ENCODE measurements at places on chromosomes 7 and 10.

GRCh38 chr7:16655394-16655793, 9.4 kb downstream of the BZW2 start:
- DNase-seq = no peak

- DNase-seq = no peak
Observed at GRCh38 chr7:85426487-85426960, 239.7 kb upstream of the SEMA3D start.

DNA sequence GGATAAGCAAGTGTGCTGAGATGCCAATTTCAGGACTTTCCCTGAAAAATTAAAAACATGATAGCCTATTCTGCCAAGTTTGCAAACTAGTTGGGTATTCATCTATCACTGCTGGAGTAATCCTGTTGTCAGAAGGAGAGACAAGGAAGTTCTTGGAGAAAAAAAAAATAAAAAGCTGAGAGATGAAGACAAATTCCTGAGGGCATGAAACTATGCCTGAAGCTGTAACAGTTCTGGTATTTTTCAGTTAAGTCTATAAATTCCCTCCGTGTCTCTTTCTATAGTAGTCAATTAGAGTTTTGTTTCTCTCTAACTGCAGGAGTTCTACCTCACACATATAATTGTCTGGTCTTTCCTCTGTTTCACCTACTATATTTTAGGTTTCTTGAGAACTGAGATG, 95.7 kb downstream of the DGKB start:
- no peak for DNase-seq

DNA sequence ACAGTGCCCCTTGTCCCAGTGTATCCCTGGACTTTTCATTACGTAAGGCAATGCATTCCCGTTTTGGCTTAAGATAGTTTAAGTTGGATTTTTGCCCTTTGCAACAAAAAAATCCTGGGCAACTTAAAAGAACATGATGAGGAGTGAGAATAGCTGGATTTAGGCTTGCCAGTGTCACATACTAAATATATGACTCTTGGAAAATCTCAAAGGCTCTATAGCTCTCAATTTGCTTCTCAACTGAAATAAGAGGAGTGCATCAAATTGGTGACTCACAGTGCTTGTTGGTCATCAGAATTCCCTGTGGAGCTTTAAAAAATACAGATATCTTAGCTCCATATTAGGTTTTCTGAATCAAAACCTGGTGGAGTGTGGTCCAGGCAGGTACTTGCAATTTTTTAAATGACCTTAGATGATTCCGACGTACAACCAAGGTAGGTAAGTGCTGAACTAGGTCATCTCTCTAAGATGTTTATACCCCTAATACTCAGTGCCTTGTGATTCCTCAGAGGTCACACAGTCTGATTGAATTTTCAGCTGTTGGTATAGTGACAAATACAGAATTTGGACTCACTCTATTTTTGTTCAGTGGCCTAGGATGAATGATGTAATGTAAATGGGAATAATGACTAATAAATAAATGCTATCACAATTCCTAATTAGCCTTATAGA, 33.9 kb upstream of the ORC5 start:
- DNase-seq = no peak

DNA sequence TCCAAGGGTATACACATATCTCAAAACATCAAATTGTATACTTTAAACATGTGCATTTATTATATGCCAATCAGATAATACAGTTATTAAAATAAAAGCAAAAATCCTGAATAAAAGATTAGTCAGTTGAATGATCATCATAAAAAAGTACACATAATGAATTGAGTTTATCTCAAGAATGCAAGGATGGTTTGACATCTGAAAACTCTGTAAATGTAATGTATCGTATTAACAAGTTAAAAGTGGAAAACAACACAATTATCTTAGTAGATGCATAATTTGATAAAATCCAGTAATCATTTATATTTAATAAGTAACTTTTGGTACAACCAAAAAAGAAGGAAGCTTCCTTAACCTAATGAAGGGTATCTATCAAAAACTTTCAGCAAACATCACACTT, 86.6 kb downstream of the COL28A1 start:
- DNase-seq = no peak

DNA sequence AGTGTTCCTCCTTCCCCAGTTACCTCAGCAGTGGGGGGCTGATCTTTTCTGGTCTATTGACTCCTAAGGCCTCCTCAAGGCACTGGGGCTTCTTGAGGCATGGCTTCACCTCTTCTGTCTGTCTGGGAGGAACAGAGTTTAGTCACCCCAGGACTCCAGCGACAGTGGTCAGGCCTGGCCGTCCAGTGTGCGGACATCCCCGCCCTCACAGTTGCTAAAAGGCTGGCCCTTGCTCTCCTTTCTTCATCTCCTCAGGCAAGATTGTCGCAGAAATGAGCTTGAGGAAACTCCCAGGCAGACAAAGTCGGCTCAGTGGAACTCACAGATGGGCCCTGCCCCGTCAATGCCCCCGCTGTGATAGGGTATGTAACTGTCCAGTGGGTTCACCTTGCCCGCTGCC, 7.0 kb upstream of the FFAR4 start:
- no peak for DNase-seq

GRCh38 chr10:18204039-18204835, 64.0 kb downstream of the CACNB2 start:
- DNase-seq = no peak

DNA sequence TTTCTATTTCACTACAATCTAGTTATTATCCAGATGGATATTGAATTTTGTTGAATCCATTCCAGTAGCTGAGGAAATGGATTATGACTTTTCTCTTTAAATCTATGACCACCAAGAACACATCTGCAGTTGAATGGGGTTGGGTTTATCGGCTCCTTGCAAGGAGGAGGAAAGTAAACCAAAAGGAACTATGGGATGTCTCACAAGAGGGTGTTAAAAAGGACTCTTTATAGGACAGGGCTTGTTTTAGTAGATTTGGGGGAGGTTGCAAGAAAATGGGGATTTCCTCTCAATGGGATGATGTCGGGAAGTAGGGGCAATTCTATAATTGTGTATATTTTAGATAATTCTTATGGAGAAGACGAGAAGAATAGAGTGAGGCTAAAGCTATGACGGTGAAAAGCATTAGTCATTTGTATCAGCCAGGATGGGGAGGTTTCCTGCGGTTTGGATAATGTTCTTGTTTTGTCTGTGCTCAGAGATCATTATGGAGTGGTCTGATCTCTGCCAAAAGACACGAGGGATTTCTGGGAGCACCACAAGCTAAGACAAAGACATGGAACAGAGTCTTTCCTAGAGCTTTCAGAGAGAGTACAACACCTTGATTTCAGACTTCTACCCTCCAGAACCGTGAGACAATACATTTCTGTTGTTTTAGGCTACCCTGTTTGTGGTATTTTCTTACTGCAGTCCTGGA, 5.3 kb upstream of the LRRC61 start:
- no peak for DNase-seq

GRCh38 chr10:112375721-112376395, 1.9 kb downstream of the ACSL5 start:
- peak; percentile 16 for DNase-seq

DNA sequence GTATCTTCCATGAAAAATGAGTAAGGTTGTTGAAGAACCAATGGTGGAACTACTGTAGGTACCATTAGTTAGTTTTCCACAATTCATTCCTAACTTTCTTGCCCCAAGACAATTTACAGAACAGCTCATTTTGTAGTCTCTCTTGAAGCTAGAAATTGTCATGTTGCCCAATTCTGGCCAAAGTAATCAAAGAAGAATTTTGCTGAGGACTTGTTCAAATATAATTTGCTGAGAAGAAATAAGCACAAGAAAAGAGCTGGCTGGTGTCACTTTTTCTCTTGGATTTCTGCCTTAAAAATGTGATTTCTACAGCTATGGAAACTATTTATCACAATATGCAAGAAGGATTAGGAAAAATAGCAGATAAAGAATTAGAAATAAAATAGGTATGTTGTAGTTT, 199.2 kb upstream of the SEMA3A start:
- no peak for DNase-seq

DNA sequence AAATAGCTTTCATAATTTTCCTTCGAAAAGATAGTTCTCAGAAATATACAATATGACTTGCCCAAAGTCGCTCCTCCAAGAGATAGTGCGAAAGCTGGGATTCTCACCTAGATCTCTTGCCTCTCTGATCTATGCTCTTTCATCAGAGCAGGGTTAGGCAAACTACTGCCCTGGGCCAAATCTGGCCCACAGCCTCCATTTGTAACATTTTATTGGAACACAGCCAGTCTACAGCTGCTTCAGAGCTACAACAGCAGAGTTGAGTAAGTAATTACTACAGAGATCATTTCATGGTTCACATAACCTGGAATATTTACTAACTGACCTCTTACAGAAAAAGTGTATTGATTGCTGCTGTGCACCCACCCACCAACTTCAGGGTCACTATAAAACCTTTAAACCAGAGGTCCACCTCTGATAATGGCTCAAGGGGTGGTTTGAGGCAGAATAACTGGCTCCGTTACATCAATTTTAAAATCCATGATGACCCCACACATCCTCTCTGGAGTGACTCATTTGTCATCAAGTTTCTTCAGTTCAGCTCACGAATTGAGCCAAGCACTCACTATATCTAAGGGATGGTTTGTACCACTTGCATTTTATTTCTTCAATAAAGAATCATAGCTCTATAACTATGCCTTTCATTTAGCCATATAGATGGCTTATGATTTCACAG, 1019.0 kb downstream of the XPNPEP1 start:
- no peak for DNase-seq

GRCh38 chr7:14773729-14774271, 128.8 kb downstream of the DGKB start:
- no peak for DNase-seq

DNA sequence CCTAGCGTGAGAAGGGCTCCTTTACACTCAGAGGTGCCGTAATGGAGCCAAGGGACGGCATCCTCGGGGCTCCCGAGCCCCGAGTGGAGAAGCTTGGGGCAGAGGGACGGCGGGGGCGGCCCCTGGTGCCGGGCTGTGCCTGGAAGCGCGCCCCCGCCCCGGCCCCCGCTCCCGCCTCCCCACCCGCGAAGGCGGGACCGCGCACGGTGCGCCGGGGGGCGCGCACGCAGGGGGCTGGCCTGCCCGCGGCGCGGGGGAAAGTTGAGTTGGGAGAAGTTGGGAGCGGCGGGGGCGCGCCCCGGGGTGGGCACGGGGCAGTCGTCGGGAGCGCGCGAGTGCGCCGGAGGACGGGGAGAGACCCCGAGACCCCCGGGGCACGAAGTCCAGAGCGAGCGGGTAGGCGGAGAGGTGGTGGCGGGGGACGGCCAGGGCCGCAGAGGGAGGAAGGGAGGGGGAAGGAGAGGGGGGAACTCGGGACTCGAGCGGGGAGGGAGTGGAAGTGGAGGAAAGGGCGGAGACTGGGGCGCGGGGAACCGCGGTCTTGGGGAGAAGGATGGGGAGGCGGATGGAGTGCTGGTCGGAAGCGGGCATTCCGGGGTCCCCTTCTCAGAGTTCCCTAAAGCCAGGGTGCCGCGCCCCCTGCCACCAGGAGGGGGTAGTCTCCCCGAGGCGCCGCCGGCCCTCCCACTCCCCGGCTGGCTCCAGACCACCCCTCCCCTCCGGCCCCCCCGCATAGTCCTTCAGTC, at the start of gene SLC4A2:
SLC4A2 (plus strand) TSS at position 223 of the 746 bp plus-strand sequence. CDS start 2,399 bp downstream, outside the sequence.
- DNase-seq = peak; percentile 57

DNA sequence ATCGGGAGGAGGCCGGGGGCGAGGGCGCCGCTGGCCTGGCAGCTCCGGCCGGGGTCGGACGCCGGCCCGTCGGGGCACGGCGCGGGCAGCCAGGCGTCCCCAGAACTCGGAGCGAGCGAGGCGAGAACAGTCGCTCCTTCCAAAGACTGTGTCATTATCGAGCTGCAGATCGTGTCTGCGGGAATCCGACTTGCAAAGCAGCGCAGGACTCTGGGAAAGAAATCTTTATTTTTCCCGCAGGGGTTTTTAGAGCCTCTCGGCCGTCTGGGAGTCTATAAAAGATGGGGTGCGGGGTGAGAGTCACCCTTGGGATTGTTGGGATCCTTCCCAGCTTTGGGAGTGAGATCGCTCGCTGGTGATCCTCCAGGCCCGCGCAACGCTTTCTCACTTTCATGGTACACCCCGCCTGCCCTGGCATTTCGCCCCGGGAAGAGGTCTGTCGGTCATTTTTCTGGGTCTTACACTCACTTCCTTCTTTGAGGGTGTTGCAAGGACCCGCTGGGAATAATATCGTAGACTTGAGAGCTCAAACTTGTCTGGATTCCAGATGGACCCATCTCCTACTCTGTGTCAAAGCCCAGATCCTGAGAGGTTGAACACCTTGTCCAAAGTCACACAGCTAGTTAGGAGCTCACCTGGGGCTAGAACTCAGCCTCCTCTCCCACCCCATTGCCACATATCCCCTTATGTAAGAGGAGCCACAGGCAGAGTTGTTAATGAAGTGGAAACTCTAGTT, 1.0 kb downstream of the UBTD1 start:
- no peak for DNase-seq

GRCh38 chr10:34237898-34238455, 577.1 kb downstream of the PARD3 start:
- no peak for DNase-seq

GRCh38 chr10:89153971-89154370, 53.1 kb downstream of the CH25H start:
- no peak for DNase-seq

- DNase-seq = no peak
Observed at GRCh38 chr7:121301446-121302213, 27.2 kb upstream of the WNT16 start.

DNA sequence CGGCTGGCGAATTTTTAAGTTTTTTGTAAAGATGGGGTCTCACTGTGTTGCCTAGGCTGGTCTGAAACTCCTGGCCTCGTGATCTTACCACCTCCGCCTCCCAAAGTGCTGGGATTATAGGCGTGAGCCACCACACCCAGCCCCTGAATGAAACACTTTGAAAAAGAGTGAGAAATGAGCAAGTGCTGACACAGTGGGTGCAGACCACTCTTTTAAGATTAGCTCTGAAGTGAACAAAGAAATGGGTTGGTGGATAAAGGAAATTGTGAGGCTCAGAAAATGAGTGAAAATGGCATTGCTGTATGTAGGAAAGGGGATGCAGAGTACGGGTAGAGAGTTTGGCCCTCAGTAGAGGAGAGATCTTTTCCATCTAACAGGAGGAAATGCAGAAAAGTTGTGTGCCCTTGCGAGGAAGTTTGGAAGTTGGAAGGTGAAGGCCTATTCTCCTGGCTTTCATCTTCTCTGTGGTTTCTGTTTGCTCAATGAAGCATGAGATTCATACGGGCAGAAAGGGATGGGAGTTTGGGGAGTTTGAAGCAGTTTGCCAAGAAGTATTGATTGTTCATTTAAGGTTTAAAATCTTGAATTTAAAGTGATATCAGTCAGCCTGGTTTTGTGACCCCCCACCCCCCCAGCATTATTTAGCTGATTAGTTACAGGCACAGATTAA, 11.0 kb downstream of the MAPK8 start:
- no peak for DNase-seq

GRCh38 chr7:150371996-150372270, 3.3 kb downstream of the REPIN1 start:
- no peak for DNase-seq

DNA sequence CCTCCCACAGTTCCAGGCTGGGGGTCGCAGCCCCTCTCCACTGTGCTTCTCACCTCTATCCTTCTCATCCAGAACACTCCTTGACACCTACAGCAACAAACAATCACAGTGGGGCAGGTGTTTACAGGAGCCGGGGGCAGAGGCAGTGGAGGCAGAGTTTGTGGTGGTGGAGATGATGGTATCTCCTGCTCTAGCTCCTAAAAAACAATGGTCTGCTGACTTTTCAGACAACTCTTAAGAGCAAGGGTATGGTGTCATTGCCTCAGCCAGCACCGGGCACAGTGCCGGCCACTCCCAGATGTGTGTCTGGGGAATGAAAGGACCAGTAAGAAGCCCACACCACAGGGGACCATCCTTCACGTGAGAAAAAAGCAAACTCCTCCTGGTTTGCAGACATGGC, 36.3 kb upstream of the ANTXRL start:
- no peak for DNase-seq

Measured in stimulated activated CD4-positive, alpha-beta T cell treated with anti-CD3 and anti-CD28 coated beads, Interleukin-12 subunit alpha, Interleukin-12 subunit beta, amount 100 ng/mL, for 24 hours (primary cell).